Immature natural killer cell (primary cell): ENCODE measurements at places on chromosomes 12 and 14. TPM values are rescaled to one million over a fixed set of nuclear protein-coding genes. Genes with fewer than 3 reads are reported as not detected.

DNA sequence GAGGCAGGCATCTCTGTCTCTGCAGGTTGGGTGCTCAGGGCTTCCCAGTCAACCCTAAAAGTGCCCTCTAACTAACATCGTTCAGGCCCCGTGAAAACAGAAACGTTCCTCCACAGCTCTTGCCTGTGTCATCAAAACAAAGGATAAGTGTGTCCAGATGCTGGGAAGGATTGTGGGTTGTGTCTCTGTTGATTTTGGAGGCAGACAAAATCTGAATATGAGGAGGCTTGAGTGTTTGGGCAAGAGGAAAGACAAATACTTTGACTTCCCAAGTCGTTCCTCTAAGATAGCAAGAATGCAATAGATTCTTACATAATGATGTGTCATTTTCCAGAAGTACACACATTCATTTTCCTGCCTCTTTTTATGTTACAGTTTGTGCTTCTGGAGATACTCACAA, 52.9 kb downstream of the SERPINA3 start:
- no peak for DNase-seq
- no peak overlapping the region for H3K27ac ChIP-seq
- H3K36me3 ChIP-seq: no peaks in the 10 kb centered on the region
- no peaks in the 10 kb centered on the region for H3K4me1 ChIP-seq
- H3K27me3 ChIP-seq: peaks cover 5% of the 10 kb centered on the region
- H3K4me3 ChIP-seq: no peak overlapping the region

Gene MUCL1
- not detected for polyA plus RNA-seq

- peak overlapping the region; percentile 88 for H3K4me3 ChIP-seq
- H3K27me3 ChIP-seq: peaks cover 39% of the 10 kb centered on the region
- peaks cover 42% of the 10 kb centered on the region for H3K4me1 ChIP-seq
- peaks cover 3% of the 10 kb centered on the region for H3K36me3 ChIP-seq
These were observed 1.3 kb downstream of the MBD6 start for GRCh38 chr12:57523706-57524614.

Gene GSC
- polyA plus RNA-seq: not detected

DNA sequence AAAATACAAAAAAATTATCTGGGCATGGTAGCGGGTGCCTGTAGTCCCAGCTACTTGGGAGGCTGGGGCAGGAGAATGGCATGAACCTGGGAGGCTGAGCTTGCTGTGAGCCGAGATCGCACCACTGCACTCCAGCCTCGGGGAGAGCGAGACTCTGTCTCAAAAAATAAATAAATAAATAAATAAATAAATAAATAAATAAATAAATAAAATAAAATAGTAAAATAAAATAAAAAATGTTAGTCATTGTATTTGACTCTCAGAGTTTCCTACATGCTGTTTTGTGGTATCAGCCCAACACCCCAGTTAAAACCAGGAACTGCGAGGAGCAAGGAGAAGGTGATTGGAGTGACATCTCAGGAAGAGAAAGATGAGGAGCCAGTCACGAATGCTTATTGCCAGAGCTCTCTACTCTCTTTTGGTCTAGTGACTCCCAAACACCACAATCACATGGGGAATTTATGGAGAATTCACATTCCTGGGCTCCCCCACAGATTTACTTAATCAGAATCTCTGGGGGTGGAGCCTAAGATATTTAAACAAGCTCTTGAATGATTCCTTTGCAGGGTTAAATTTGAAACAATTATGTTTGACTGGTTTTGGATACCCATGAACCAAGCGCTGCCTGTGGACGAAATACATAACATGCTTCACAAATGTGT, 15.4 kb upstream of the SALL2 start:
- H3K4me3 ChIP-seq: no peak overlapping the region
- peaks cover 9% of the 10 kb centered on the region for H3K4me1 ChIP-seq
- H3K36me3 ChIP-seq: peaks cover 4% of the 10 kb centered on the region
- no peak overlapping the region for H3K27ac ChIP-seq
- peaks cover 20% of the 10 kb centered on the region for H3K27me3 ChIP-seq
- DNase-seq: no peak

Gene RND1
- polyA plus RNA-seq: not detected

Gene ENDOU
- not detected for polyA plus RNA-seq

- peaks cover 10% of the 10 kb centered on the region for H3K27me3 ChIP-seq
- no peak overlapping the region for H3K27ac ChIP-seq
- no peak overlapping the region for H3K4me3 ChIP-seq
- H3K36me3 ChIP-seq: peaks cover 5% of the 10 kb centered on the region
- H3K4me1 ChIP-seq: no peaks in the 10 kb centered on the region
These were observed 545 bp upstream of the GALNT9 start for GRCh38 chr12:132329720-132330548.

Gene HOXC6
- polyA plus RNA-seq: not detected

Gene SLC25A47
- not detected for polyA plus RNA-seq

GRCh38 chr12:102481705-102482425, 1.5 kb upstream of the IGF1 start:
- DNase-seq: no peak
- no peak overlapping the region for H3K27ac ChIP-seq
- H3K36me3 ChIP-seq: no peaks in the 10 kb centered on the region
- H3K4me3 ChIP-seq: no peak overlapping the region
- H3K4me1 ChIP-seq: peaks cover 23% of the 10 kb centered on the region

Gene CPNE6
- polyA plus RNA-seq: not detected

Gene ANG
- not detected for polyA plus RNA-seq

Gene NFE2
- 3.6 TPM for polyA plus RNA-seq

DNA sequence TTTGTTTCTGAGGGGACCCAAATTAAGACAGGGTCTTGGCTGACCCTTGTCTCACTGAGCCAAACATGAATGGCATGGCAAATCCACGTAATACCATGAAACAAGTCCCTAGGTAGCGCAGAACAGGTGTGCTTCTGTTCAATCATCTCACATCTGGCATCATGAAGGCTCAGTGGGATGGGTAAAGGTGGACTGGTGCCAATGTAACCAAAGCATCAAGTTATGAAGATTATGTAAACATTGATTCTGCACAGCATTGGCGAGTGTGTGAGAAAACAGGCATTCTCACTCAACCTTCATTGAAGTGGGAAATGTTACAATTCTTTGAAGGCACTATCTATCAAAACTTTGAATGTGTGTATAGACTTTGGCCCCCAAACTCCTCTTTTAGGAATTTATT, 41.9 kb downstream of the PTGER2 start:
- H3K4me1 ChIP-seq: peaks cover 50% of the 10 kb centered on the region
- peaks cover 4% of the 10 kb centered on the region for H3K36me3 ChIP-seq
- H3K27ac ChIP-seq: no peak overlapping the region
- peaks cover 6% of the 10 kb centered on the region for H3K27me3 ChIP-seq

- no peaks in the 10 kb centered on the region for H3K4me1 ChIP-seq
- no peaks in the 10 kb centered on the region for H3K36me3 ChIP-seq
- DNase-seq: no peak
- no peak overlapping the region for H3K4me3 ChIP-seq
- H3K27ac ChIP-seq: no peak overlapping the region
These were observed 5.2 kb downstream of the DCN start for GRCh38 chr12:91177381-91177780.

DNA sequence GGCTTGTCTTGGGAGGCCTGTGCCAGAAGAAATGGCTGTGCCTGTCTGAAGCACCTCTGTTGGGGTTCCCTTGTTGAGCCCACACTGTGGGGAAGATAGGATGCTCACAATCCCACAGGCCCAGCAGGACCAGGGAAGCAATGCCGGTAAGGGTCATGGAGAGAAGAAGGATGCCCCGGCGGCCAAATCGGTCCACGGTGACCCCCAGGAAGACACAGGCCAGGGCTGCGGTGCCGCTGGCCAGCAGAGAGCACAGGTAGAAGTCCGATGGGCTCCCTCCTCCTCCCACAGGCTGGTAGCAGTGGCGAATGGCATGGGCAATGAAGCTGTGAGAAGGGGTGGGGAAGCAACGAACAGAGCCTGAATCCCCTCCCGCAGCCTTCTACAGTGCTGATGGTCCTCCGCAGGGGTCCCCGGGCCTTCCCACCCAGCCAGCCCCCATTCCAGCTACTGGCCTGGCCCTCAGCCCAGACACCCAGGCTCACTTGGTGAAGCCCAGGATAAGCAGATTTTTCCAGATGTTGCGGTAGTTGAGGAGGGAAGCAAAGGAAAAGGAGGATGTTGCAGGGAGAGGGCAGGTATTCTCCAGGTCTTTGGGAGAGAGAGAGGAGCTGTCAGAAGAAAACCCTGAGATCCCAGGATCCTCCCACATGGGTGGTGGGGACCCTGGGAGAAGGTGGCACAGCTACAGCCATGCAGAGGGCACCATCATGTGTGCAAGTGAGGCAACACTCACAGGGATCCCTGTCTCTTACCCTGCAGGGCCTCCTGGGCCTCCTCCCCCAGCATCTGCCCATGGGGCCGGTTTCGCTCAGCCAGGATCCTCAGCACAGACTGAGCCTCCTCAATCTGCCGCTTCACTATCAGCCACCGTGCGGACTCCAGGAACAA, 5.0 kb downstream of the SLC22A17 start:
- no peaks in the 10 kb centered on the region for H3K36me3 ChIP-seq
- no peak overlapping the region for H3K4me3 ChIP-seq
- H3K27me3 ChIP-seq: peaks cover 11% of the 10 kb centered on the region

- H3K36me3 ChIP-seq: peaks cover 5% of the 10 kb centered on the region
- no peak overlapping the region for H3K27ac ChIP-seq
- no peak for DNase-seq
- H3K4me1 ChIP-seq: peaks cover 21% of the 10 kb centered on the region
- peaks cover 8% of the 10 kb centered on the region for H3K27me3 ChIP-seq
- no peak overlapping the region for H3K4me3 ChIP-seq
These were observed 4.9 kb downstream of the CFAP73 start for GRCh38 chr12:113154351-113154973.

- H3K27ac ChIP-seq: no peak overlapping the region
- peaks cover 2% of the 10 kb centered on the region for H3K27me3 ChIP-seq
- no peak for DNase-seq
- H3K36me3 ChIP-seq: no peaks in the 10 kb centered on the region
These were observed 43.3 kb upstream of the CSRP2 start for GRCh38 chr12:76921891-76922664.

- no peaks in the 10 kb centered on the region for H3K27me3 ChIP-seq
- H3K4me3 ChIP-seq: no peak overlapping the region
- H3K4me1 ChIP-seq: no peaks in the 10 kb centered on the region
These were observed 243.7 kb downstream of the AKAP6 start for GRCh38 chr14:32572867-32573150.

GRCh38 chr12:53251477-53252348, 16.4 kb upstream of the ESPL1 start:
- peak; percentile 75 for DNase-seq
- H3K27ac ChIP-seq: peak overlapping the region; percentile 96
- peaks cover 33% of the 10 kb centered on the region for H3K4me1 ChIP-seq

DNA sequence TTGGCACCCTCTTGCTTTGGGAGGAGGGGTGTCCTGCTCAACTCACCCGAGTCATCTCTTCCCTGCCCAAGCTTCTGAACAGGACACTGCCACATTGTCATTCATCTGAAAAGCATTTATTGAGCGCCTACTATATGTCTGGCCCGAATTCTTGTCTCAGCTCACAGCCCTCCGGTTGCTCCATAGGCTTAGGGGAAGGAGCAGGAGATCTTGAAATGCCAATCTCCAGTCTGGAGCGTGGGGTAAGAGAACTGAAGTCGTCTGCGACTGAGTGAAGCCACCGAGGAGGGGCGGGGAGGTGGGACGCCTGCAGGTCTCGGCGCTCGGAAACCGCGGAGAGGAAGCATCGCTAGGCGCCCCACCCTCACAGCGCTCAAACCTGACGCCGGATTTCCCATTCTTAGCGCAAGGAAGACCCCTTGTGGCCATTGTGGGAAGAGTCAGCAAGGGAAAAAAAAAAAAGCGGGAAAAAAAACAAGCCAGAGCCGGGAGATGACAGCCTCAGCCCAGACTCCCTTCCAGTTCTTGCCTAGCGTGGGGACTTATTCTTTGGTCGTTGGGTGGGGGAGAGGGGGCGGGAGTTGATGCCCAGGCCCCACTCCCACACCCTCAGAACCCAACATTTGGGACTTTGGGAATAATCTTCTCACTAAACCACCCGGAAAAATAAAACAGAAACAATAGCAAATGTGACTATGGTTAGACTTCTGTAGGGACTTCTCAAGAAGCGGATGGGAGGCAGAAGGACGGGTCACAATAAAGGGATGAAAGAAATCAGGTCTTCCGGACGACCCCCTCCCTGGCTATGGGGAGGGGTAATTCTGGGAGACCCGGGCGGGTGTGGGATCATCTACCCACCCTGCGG, 28.2 kb upstream of the SMUG1 start:
- peaks cover 20% of the 10 kb centered on the region for H3K27me3 ChIP-seq
- peak; percentile 73 for DNase-seq
- H3K27ac ChIP-seq: peak overlapping the region; percentile 87
- H3K4me3 ChIP-seq: peak overlapping the region; percentile 88
- no peaks in the 10 kb centered on the region for H3K36me3 ChIP-seq

Gene LHX5
- not detected for polyA plus RNA-seq

Gene PPP4R4
- not detected for polyA plus RNA-seq

Gene GEMIN2
- 10.1 TPM for polyA plus RNA-seq

Gene IL31
- not detected for polyA plus RNA-seq

Gene CFAP251
- polyA plus RNA-seq: 0.04 TPM

Gene P2RX2
- polyA plus RNA-seq: not detected

GRCh38 chr14:36054353-36055051, 122.0 kb downstream of the PTCSC3 start:
- H3K36me3 ChIP-seq: no peaks in the 10 kb centered on the region
- no peaks in the 10 kb centered on the region for H3K4me1 ChIP-seq
- DNase-seq: no peak

Gene OR6S1
- not detected for polyA plus RNA-seq

DNA sequence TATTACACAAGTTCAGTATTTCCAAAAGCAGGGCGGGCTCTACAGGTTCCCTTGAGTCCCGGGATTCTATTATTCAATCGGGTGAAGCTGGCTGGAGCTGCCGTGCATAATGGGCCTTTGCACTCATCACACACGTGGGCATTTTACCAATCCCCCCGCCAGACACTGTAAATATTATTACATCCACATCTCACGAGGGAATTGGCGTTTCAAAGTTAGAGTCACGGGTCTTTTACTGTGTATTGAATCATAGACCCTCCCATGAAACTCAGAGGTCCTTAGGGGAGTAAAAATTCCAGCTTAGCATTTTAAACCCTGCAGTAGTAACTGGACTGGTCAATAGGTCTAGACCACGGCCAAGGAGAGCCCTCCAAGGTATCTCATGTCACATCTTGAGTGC, 70.3 kb downstream of the MAP1LC3B2 start:
- H3K4me3 ChIP-seq: no peak overlapping the region
- H3K27me3 ChIP-seq: peaks cover 4% of the 10 kb centered on the region
- no peaks in the 10 kb centered on the region for H3K36me3 ChIP-seq
- H3K27ac ChIP-seq: no peak overlapping the region

- no peaks in the 10 kb centered on the region for H3K36me3 ChIP-seq
- no peak overlapping the region for H3K4me3 ChIP-seq
- H3K27me3 ChIP-seq: peaks cover 2% of the 10 kb centered on the region
- H3K27ac ChIP-seq: no peak overlapping the region
- DNase-seq: no peak
- no peaks in the 10 kb centered on the region for H3K4me1 ChIP-seq
These were observed 99.2 kb downstream of the EML1 start for GRCh38 chr14:99892406-99892805.

DNA sequence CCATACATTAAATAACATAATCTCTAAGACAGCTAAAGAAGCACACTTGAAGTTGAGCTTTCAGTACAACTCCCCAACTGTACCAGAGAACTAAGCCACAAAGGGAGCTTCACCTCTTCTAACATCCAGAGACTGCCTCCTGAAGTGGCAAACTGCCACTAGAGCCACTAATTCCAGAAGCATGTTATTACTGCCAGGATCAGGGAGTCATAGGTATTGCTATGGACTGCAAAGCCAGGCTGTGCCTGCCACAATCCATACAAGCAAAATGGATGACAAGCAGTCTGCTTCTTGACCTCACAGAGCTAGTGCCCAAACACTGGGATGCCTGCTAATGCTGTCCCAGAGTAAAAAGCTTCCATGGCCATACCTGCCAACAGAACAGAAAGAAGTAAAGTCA, 160.1 kb downstream of the STXBP6 start:
- H3K27me3 ChIP-seq: peaks cover 3% of the 10 kb centered on the region
- peaks cover 3% of the 10 kb centered on the region for H3K36me3 ChIP-seq
- no peak for DNase-seq
- H3K27ac ChIP-seq: no peak overlapping the region
- H3K4me1 ChIP-seq: no peaks in the 10 kb centered on the region
